T1000 (cell line): ENCODE measurements at places on chromosomes 5 and 9.

GRCh38 chr9:110936237-110936636 is 102.0 kb downstream of the LPAR1 start:
- DNase-seq: no peak

- DNase-seq: no peak
Observed at GRCh38 chr5:168819004-168819621, 239.9 kb upstream of the PANK3 start.

DNA sequence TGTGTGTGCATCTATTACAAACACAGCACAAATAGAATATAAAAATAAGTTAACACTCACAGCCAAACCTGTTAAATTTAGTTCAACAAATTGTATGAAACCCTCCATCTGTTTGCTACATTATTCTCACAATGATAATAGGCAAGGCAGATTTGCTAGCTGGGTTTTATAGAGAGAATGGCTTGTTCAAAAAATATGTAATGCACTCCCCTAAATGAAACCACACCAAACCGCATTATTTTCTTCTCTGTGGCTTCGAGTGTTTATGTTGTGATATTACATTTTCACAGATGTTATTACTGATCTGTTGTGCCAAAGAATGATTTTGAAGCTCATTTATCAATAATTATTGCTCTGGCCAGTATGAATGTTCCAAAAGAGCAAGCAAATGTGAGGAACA is 92.9 kb downstream of the SPATA31D1 start:
- no peak for DNase-seq

DNA sequence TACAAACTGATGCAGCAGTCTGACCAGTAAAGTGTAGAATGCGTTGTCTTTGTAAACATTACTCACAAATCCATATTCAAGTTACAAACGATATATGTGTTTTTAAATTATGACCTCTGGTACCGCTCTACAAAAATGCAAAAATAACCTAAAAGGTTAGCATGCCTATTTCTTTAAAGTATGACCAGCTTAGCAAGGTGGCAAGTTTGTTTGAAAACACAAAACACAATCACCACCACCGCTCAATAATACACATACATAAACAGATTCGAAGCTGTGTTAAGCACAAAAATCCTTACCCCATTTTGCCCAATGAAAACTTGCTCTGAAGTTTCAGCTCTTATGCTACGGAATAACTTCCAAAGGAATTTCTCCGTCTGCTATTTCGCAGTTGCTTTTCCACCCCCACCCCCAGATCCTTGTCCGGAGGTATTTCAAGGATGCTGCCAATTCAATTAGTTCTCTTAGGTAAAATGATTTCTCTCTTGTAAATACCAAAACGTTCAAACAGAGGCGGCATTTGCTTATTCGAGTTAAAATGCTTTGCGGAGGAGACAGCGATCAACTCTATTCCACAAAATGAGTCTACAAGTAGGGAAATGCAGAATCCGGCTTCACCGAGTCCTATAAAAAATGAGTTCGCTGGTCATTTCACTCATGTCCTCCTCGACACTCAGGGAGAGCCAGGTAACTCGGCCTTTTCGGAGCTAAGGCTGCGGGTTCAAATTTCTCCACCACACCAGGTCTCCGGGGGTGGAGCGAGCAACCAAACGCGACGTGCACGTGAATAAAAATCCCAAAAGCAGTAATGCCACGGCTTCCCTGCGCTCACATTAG is 1.2 kb downstream of the HOMER1 start:
- DNase-seq: no peak

DNA sequence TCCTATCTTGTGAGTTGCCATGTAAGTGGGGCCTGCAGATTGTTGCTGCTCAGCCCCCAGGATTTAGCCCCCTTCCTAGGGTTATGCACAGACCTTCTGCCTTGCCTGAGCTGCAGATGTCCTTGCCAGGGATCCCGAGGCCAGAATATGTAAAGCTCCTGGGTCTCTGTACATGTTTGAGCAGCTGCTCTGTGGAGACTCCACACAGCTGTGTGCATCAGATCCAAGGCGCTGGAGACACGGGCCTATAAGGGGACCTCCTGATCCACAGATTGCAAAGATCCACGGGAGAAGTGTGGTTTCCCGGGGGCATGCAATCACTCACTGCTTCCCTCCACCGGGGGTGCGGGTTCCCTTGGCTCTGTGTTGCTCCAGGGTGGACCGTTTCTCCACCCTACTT is 28.9 kb downstream of the TAF11L14 start:
- no peak for DNase-seq

GRCh38 chr5:115324021-115324420 is 27.6 kb upstream of the CCDC112 start:
- DNase-seq: no peak

DNA sequence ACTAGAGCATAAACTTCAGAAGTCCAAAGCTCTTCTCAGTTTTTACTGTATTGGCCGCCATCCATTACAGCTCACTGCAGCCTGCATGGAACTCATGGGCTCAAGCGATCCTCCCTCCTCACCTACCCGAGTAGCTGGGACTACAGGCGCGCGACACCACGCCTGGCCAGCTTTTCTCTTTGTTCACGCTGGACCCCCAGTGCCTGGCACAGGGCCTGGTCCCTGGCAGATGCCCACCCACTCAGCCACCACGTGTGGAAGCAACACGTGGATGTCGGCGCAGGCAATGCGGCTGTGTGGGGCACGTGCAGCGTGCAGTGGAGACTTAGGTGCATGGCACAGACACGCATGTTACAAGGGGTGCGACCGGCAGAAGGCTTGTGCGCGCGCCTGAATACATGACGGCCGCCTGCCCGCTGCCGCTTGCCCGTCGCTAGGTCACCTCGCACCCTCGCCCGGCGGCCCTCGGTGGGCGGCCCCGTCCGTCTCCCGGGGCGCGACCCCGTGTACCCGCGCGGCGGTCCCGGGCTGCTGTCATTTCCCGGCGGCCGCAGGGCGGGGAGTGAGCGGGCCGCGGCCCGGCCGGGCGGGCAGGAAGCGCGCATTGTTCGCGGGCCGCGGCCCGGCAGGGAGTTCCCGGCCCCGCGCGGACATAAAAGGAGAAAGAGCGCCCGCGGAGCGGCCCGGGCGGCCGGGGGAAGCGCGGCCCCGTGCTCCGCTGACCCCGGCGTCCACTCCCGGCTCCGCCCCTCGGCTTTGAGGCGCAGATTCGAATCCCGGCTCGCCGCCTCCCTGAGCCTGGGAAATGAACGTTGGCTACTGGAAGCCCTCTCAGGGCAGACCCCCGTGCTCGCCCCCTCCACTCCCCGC is 24.1 kb upstream of the PTGS1 start:
- no peak for DNase-seq

DNA sequence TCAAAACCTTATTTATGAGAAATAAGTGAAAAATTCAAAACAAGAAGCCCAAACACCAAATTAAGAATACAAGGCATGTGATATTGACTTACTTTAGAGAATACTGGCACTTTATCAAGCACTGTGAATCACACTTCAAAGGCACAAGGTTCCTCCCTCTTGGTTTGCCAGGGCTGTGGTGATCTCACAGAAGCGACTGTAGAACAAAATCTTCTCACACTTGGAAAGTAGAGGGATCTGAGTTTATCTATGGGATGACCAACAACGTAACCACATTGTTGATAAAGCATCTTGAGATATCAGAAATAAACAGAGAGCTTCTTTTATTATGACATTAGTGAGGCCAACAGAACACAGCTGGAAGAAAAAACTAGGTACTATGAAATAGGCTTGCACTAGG is 295.9 kb downstream of the NFIB start:
- DNase-seq: no peak

- no peak for DNase-seq
Observed at GRCh38 chr5:133907075-133907474, 61.4 kb downstream of the C5orf15 start.

DNA sequence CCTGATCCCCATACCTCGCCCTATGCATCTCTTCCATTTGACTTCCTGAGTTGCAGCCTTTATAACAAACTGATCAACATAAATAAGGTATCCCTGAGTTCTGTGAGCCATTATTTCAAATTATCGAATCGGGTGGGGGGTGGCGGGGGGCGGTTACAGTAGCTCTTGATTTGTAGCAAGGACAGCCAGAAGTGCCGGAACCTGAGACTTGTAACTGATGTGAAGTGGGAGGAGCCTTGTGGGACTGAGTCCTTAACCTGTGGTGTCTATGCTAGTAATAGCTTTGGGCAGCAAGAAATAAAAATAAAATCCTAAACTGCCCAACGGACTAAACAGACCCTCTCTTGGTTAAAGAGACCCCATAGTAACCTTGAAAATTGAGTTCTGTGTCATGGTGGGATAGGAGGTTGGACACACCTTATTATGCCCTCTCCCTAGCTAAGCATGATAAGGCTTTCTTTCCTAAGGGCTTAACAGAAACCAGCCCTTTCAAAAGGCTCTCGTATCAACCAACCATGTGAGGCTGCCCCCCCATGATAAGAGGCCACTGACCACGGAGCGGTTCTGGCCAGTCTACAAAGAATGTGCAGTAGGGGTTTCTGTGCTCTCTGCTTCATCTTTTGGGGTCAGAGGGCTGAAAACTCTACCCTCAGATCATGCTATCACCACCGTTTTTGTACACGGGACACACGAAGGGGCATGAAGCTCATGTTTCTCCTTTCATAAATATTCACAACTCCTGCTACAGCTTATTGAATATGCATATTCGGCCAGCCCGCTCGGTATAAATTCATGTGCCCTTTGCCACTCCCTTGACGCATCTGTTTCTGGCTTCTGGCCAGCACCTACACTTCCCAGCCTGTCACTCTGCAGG is 39.5 kb upstream of the IQGAP2 start:
- no peak for DNase-seq
